ENCODE measurements at places on chromosomes 2 and 18.

GRCh38 chr2:207014424-207014823 lies 75.1 kb downstream of the CPO start:
- no peak for ATAC-seq

DNA sequence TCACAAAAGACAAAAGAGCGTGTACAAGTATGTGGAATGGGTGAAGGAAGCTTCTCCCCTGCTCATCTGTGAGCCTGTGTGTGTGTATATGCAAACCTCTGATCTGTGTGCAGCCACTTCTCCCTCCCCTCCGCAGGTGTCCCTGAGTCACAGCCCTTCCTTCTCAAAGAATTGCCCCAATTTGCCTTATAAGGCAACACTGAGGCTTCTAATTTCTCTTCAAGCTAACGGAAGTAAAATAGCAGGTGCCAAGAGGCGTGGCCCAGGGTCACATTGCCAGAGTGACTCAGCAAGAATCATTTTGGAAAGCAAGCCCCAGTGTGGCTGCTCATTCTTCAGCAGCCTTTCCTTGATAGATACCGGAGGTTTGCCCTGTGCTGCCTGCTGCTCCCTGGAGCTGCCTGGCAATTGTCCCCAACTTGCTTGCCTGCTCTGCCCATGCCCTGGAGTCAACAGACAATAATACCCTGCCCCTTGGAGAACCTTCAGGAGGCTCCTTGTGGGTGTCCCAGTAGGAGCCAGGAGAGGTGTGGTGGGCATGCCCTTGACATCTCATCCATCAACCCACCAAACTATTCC lies 37.3 kb upstream of the BMP10 start:
- peak; percentile 42 for ATAC-seq

- peak; percentile 51 for ATAC-seq
These were observed 88.2 kb upstream of the RAPGEF4 start for GRCh38 chr2:172647439-172647838.

GRCh38 chr18:48928787-48929186 lies 22.0 kb downstream of the SMAD7 start:
- peak; percentile 59 for ATAC-seq

GRCh38 chr2:29201979-29202378 lies 86.8 kb downstream of the CLIP4 start:
- peak; percentile 51 for ATAC-seq

DNA sequence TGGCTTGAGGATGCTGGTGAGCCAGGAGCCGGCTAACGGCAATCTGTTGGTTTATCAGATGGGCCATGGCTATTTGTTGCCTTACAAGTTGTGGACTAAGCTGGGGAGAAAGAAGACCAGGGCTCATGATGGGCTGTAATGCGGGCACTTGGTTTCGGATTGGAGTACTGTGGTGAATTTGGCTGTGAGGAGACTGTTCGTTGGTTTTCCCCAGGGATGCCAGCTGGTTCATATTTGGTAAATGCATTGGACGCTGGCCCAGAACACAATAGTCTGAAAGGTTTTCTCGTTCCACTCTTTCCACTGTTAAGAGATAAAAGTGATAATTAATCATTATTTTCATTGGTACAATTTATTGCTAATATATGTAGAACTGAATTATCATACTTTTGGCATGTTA lies 108.9 kb downstream of the SATB2 start:
- no peak for ATAC-seq

- ATAC-seq: peak; percentile 96
These were observed at the start of gene CD302 for GRCh38 chr2:159797543-159798375. Gene CD302 (minus strand): TSS chr2:159798208. CDS start chr2:159798198, 10 bp downstream.

DNA sequence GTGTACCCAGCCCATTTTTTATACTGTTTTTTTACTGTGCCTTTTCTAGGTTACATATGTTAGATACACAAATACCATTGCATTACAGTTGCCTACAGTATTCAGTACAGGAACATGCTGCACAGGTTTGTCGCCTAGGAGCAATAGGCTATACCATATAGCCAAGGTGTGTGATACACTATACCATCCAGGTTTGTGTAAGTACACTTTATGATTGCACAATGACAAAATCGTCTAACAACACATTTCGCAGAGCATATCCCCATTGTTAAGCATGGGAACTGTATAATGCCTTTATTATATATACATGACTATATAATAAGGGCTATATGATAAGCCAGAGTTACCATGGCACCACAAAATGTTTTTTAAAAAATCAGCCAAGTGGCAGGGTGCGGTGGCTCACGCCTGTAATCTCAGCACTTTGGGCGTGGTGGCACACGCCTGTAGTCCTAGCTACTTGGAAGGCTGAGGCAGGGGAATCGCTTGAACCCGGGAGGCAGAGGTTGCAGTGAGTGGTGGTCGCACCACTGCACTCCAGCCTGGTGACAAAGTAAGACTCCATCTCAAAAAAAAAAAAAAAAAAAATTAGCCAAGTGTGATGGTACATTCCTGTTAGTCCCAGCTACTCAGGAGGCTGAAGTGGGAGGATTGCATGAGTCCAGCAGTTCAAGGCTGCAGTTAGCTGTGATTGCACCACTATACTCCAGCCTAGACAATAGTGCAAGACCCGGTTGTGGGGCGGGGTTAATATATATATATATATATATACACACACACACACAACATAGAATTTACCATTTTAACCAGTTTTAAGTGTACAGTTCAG lies 2.8 kb upstream of the CENPA start:
- no peak for ATAC-seq

GRCh38 chr2:130359466-130359865 lies 3.6 kb downstream of the PTPN18 start:
- no peak for ATAC-seq

- ATAC-seq: peak; percentile 77
These were observed 133.2 kb downstream of the ZNF532 start for GRCh38 chr18:58997811-58998337.

DNA sequence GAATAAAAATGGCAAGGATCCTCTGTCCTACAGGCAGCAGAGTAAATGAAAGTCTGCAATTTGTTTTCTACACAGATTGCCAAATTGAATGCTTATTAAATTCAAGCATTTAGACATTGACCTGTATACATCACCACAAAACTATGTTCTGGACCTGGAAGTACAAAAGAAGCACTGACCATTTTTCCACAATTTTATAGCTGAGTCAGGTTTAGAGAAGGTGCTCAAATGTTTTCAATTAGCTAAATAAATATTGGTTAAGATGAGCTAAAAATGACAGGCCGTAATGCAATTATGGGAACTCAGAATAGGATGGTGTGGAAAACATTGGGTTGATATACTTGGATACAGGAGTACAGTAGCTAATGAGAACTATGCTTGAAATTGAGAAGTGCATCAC lies 490.7 kb upstream of the MEIS1 start:
- no peak for ATAC-seq

GRCh38 chr18:60466677-60467076 lies 94.1 kb upstream of the MC4R start:
- no peak for ATAC-seq

GRCh38 chr2:42046819-42047487 lies 868 bp upstream of the PKDCC start:
- peak; percentile 30 for ATAC-seq

- peak; percentile 99 for ATAC-seq
These were observed 252.5 kb downstream of the XIRP2 start for GRCh38 chr2:167140767-167141166.

DNA sequence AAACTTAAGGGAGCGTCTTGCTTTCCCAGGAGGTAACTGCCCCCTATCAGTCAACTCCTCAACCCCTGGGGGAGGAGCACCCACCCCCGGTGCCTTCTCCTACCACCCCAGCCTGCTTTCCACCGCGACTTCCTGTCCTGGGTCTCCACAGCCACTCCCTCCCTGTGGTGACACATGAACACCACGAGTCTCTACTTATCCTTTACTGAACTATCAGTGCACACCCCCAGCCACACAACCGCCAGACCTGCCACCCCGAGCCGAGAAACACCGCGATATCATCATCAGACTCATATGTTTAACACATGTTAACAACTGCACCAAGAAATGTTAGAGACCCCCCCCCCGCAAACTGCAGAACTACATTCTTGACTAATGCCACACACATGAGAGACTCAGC lies 43.3 kb downstream of the LONRF2 start:
- ATAC-seq: no peak

DNA sequence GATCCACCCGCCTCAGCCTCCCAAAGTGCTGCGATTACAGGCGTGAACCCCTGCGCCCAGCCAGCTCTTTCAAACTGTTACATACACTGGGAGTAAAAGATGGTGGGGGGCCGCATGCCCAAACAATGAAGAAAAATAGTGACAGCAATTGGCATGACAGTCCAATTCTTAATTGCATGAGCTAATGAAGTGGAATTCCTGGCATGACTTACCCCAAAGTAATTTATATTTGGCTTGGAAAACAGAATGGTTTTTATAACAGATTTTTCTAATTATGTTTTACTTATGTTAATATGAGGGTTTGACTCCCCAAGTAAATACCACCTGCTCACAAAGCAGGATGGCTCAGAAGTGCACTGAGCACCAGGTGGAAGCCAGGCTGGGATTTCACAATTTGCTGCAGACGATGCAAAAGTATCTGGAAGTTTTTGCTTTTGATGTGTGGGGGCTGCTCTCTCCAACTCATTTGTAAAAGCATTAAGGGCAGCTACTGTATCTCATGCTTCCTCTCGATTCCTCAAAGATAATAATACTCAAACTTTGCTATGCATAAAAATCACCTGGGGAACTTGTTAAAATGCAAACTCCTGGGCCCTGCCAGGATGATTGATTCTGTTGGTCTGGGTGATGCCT lies 24.0 kb upstream of the ATG16L1 start:
- ATAC-seq: no peak

DNA sequence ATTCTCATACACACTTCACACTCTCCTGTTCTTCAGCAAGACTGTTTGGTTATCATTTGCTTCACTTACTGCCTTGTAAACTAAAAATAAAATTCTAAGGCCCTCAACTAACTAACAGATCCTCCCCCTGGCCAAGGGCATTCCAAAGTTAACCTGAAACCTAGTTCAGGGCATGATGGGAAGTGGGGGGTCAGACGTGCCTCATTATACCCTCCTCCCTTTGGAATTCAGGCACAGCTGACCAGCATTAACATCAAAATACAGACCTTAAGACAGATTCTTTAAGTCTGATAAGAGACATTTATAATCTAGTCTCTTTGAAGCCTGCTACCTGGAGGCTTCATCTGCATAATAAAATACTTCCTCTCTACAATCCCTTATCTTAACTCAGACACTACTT lies 221.0 kb downstream of the NOL4 start:
- ATAC-seq: no peak
